T-cell (primary cell): ENCODE measurements at places on chromosomes 3 and 15. TPM values are rescaled to one million over a fixed set of nuclear protein-coding genes. Genes with fewer than 3 reads are reported as not detected.

BSN gene
- total RNA-seq: 0.35 TPM

PDIA5 gene
- total RNA-seq: 5.9 TPM

- DNase-seq: no peak
Observed at GRCh38 chr15:68232449-68232848, 2.9 kb upstream of the CLN6 start.

DNA sequence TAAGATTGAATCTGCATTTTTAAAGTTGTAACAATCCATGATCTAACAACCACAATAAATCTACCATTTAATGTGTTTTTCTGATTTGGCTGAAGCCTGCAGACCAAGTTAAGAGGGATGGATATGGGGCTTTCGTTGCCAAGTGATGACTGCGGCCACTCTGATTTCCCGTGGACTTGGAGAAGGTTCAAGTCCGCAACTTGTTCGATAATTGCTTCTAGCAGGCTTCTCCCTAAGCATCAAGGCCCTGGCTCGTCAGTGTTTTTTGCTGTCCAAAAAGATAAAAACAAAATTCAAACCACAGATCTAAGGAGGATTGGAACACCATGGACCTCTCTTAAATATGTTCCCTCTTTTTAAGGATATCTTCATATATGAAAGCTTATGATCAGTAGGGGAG, 256.6 kb downstream of the CNTN3 start:
- no peak for DNase-seq

ITIH3 gene
- total RNA-seq: not detected

GRCh38 chr3:112437146-112438022, 61.9 kb downstream of the BTLA start:
- no peak for DNase-seq

CHRM5 gene
- total RNA-seq: not detected

CCRL2 gene
- total RNA-seq: 1.6 TPM

ZBED2 gene
- total RNA-seq: 0.35 TPM

DNA sequence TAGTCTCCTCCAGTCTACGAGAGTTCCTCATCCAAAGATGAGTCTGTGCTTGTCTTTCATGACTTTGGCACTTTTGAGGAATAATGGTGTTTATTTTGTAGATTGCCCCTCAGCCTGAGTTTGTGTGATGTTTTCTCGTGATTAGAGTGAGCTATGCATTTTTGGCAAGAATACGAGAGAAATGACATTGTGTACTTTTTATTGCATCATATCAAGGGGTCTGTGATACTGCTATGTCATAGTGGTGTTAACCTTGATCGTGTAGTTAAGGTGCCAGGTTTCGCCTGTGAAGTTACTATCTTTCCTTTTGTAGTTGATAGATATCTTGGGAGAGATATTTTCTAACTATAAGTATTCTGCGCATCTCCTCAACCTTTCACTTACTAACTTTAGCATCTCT, 18.9 kb downstream of the RSRC1 start:
- DNase-seq: no peak

DNA sequence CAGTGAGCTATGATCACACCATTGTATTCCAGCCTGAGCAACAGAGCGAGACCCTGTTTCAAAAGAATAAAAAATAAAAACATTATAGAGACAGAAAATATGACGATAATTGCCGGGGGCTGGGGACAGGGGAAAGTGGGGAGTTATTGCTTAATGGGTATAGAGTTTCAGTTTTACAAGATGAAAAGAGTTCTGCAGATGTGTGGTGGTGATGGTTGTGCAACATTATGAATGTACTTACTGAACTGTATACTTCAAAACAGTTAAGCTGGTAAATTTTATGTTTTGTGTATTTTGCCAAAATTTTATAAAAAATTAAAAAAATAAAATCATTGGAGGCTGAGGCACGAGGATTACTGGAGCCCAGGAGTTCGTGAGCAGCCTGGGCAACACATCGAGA, 24.8 kb upstream of the ZNF774 start:
- no peak for DNase-seq

- no peak for DNase-seq
Observed at GRCh38 chr3:67389176-67389575, 265.2 kb downstream of the SUCLG2 start.

GRCh38 chr3:86774082-86774691, 216.8 kb downstream of the VGLL3 start:
- no peak for DNase-seq

- no peak for DNase-seq
Observed at GRCh38 chr15:98596885-98597392, 51.4 kb upstream of the IGF1R start.

DNA sequence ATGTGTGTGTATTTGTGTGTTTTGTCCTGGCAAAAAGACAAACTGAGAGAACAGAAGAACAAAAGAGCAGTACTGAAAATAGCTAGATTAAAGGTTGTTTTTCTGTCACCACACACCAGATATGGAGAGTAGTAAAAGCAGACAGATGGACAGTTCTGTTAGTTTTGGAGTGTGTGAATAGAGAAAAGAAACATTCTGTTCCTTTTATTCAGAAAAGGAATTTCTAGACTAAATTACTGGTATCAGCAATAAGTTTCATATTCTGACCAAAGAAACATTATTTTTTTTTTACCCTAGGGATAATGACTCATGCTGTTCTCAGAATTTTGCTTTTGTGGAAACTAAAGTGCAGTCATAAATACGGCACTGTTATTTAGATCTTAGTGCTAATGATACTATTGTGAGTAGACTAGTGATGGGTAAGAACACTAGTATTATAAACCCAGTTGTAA, 32.9 kb downstream of the PIK3CA start:
- DNase-seq: no peak

PXK gene
- 23.0 TPM for total RNA-seq

- DNase-seq: no peak
Observed at GRCh38 chr3:14451844-14452739, 49.7 kb downstream of the SLC6A6 start.

- no peak for DNase-seq
Observed at GRCh38 chr3:5349343-5349742, 161.8 kb downstream of the EDEM1 start.

RASGRF1 gene
- not detected for total RNA-seq

FSD2 gene
- total RNA-seq: not detected

GRCh38 chr3:67517781-67518180, 136.6 kb downstream of the SUCLG2 start:
- DNase-seq: no peak

DNA sequence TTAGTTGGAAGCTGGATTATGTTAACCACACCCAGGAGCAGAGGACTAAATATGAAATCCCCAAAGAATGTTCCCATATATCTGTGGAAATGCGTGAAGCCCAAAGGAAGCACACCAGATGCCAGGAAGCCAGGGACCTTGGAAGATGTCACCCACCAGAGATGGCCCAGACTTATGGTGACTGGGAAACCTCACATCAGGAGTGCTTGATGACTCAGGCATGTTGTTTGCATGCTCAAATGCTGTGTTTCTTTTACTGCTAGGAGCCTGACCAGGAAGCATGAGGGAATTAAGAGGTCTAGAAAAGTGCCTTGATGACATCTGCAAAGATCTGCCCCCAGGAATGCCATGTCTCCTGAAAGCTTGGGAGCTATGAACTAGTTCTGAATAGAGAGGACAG, 109.0 kb upstream of the SLC2A2 start:
- DNase-seq: no peak

DNA sequence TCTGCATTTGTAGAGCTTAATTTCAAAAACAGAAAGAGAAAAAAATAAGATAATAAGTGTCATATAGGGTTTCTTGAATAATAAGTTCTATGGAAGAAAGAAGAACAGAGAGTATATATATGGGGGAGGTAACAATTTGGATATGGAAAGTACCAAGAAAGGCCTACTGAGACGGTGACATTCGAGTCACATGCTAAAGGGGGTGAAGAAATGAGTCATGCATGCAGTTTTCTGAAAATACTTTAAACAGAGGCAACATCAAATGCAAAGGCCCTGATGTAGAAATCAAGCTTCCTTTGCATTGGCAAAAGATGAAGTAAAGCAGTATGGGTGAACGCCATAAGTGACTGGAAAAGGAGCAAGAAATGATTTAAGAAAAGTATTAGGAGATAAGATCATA, 371.6 kb upstream of the ZNF385D start:
- DNase-seq: no peak

DNA sequence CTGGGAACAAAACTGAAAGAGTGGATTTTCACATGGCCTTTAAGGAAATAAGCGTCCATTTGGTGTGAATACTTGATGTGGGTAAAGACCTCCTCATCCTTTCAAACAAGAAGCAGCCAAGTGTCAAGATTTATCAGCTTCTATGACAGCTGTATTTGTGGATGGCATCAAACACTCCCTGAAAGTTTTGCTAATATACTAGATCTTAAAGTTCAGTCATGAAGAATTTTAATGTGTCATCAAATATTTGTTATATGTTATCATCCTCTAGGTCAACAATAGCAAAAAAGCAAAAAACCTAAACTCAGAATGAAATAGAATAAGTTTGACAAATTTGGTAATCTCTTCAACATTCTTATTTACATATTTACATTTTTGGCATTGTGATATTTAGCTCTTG, 29.1 kb upstream of the LYSMD4 start:
- no peak for DNase-seq

HEG1 gene
- total RNA-seq: 25.6 TPM

DNA sequence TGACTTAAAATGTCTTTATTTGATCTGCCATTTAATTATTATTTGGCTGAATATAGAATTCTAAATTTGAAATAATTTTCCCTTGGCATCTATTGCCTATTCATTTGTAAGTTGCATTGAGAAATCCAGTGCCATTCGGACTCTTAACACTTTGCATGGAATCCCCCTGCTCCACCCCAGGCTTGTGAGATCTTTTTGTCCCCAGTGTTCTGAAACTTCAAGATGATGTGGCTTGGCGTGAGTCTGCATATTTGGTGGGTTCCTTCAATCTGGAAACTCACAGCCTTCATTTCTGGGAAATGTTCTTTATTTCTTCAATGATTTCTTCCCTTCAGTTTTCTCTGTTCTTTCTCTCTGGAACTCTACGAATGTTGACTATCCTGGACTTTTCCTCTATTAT, 83.8 kb upstream of the BLM start:
- no peak for DNase-seq

GRCh38 chr3:126345641-126346460, 11.4 kb downstream of the KLF15 start:
- DNase-seq: no peak

IGDCC3 gene
- total RNA-seq: not detected

CYP8B1 gene
- total RNA-seq: not detected

- DNase-seq: no peak
Observed at GRCh38 chr3:197501879-197502620, 53.7 kb downstream of the BDH1 start.

SCG5 gene
- total RNA-seq: not detected

- DNase-seq: no peak
Observed at GRCh38 chr3:180402471-180403073, 199.4 kb upstream of the TTC14 start.

DNA sequence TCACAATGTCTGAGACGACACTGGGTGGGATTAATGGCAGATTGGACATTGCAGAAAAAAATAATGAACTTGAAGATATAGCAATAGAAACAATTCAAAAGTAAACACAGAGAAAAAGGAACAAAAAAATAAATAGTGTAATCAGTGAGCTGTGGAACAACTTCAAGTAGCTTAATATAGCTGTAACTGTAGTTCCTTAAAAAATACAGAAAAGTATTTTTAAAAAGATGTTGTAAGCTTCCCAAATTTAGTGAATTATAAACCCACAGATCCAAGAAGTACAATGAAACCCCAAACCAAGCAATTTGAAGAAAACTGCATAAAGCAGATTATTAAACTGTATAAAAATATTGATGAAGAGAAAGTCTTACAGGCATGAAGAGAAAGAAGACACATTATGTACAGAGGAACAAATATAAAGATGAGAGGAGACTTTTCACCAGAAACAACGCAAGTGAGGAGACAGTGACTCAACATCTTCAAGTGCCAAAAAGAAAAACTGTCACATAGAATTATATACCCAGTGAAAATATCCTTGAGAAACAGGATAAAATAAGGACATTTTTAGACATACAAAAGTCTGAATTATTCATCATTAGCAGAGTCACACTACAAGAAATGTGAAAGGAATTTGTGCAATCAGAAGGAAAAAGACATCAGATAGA, 176.4 kb downstream of the NFKBIZ start:
- DNase-seq: no peak

GRCh38 chr3:25300141-25300540, 127.9 kb upstream of the RARB start:
- DNase-seq: no peak

DNA sequence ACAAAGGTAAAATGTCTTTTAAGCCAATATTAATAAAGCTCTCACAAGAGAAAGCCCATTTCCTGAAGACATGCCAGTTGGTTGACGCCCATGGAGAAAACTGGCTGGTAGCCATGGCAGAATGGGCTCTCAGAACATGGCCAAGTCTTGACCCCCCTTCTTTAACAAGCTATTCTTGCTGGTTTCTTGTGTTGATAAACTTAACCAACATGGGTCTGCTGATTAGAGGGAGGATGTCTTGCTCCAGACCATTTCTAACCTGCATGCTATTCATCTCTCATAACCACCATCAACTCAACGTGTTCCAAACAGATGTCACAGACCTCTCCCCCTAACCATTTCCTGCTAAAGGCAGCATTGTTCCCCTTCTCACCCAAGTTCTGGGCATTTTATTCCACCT, 25.7 kb downstream of the NTRK3 start:
- DNase-seq: no peak

ZCWPW2 gene
- total RNA-seq: 0.64 TPM

IL17RB gene
- total RNA-seq: 0.56 TPM

TRPM7 gene
- 38.9 TPM for total RNA-seq

TPRG1 gene
- total RNA-seq: 15.5 TPM

GRCh38 chr3:155673421-155673820, 71.5 kb downstream of the PLCH1 start:
- no peak for DNase-seq

DNA sequence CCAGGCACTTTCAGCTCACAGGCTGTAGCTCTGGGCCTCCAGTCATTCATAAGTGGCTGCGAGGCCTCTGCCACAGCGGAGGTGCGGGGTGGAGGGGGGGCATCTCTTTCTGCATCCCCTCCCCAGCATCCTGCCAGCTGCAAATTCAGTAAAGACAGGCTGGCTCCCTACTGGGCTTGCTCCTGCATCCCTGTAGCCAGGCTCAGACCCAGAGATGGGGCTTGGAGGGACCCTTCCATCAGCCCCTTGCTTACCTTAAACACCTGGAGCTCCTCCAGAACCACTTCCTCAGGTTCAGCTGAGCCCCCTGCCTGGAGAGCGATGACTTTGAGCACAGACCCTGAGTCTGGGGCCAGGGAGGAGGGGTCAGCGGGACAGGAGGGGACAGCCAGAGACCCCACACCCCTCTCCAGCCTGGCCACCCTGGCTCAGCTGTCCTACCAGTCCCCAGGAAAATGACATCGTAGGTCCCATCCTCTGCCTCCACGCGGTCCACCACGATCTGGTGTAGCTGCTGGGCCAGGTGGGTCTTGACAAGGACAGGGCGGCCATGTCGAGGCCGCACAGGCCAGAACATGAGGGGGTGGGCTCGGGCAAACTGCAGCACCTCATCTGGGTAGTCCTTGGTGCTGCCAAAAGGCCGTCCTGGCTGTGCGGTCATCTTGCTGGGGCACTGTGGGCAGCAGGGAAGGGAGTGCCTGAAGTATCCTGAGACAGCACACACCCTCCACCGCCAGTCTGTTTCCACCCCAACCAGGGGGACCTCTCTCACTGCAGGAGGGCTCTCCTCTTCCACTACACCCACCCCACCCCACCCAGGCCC, 5.3 kb downstream of the SEMA3G start:
- DNase-seq: no peak

TTLL13 gene
- total RNA-seq: 0.47 TPM

CYFIP1 gene
- 7.9 TPM for total RNA-seq
